ENCODE measurements at places on chromosomes 3 and 15. TPM values are rescaled to one million over a fixed set of nuclear protein-coding genes. Genes with fewer than 3 reads are reported as not detected.

GRCh38 chr3:74115906-74116305, 491.2 kb upstream of the PDZRN3 start:
- no peak for DNase-seq

DNA sequence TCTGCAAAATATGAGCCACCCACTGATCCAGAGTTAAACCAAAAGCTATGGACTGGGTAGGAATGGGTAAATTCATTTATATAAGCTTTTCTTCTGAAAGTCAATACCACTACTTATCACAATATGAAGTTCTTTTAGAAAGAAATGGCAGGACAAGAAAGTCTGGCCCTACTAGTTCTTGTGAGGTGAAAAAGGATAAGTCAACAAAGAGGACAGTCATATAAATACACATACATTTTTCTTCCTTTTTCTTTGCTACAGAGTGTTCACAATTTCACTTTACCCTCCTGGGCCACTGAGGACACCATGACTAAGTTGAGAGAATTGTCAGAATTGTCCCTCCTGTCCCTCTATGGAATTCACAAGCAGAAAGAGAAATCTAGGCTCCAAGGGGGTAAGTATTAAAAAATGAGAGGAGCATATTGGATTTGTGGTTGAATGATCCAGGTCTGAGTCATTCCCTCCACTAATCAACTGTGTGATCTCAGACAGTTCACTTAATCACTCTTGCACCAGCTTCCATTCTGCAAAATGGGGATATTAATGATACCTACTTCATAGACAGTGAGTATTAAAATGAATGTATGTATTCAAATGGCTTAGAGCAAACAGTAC, 27.6 kb downstream of the ACP3 start:
- DNase-seq = peak; percentile 38

- DNase-seq = no peak
Observed at GRCh38 chr3:58044691-58045483, 36.7 kb downstream of the FLNB start.

DNA sequence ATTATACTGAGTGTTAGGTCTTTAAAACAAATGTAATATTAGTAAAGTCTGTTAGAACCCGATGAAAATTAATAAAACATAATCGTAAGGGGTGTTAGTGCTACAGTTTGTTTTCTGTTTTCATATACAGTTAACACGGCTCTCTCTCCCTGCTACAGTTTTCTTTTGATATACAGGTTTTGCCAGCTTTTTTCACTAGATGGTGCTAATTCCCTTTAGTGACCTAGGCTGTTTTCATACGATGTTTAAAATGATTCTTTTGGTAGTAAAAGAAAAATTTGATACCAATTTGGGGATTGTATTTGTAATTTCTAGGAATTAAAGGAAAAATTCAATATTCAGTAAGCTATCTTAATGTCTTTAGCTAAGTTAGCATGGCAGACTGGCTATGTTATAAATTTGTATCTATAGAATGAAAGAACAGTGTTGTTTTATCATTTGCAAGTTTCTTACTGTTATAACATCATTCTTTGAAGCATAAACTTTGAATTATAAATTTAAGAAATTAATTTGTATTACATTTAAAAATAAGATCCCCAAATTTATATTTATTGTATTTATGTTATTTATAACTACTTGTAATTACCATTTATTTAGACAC, 11.5 kb downstream of the APH1B start:
- DNase-seq = peak; percentile 59

The SAXO2 gene
- total RNA-seq = 2.5 TPM

DNA sequence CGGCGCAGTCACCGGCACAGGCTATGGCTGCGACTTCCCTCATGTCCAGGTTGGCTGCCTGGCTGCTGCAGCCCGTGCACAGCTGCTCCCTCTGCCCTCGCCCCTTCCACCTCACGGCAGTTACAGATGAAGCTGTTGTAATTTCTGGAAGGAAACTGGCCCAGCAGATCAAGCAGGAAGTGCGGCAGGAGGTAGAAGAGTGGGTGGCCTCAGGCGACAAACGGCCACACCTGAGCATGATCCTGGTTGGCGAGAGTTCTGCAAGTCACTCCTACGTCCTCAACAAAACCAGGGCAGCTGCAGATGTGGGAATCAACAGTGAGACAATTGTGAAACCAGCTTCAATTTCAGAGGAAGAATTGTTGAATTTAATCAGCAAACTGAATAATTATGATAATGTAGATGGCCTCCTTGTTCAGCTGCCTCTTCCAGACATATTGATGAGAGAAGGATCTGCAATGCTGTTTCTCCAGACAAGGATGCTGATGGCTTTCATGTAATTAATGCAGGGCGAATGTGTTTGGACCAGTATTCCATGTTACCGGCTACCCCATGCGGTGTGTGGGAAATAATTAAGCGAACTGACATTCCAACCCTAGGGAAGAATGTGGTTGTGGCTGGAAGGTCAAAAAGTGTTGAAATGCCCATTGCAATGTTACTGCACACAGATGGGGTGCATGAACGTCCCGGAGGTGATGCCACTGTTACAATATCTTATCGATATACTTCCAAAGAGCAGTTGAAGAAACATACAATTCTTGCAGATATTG, 13.2 kb upstream of the GNB4 start:
- DNase-seq = no peak

The KBTBD12 gene
- not detected for total RNA-seq

DNA sequence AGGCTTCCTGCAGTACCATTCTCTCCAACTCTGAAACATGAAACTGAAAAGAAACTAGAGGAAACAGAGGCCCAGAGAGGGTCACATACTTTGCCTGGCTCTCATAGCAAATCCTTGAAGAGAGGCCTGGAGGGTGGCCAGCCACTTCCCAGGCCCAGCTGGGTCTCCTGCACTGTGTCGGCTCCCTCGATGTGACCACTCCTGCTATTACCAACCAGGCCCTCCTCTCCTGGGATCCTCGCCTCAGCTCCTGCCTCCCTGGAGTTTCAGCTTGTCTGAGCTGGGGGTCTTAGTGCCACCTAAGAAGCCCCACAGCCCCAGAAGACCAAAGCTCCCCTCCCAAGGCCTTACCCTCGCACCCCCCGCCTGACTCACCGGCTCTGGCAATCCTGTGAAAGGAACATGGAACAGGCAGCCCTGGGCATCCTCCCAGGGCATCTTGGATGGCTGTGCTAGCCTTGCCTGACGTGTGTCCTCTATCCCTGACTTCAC, 4.6 kb downstream of the LOXL1 start:
- DNase-seq = no peak

DNA sequence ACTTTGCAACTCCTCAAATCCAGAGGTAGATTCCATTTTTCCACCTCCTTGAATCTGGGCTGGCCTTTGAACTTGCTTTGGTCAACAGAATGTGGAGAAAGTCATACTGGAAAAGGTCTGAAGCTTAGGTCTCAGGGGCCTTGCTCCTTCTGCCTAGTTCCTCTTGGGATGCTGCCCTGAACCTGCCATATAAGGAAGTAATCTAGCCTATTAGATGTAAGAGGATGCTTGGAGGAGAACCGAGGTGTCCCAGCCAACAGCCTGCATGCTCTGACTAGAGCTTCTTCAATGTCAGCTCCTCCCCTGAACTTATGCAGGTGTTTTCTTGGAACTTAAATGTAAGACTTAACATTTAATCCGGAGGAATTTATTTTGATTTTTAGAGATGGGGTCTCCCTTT, 2.0 kb upstream of the TMED3 start:
- no peak for DNase-seq

The ZNF501 gene
- total RNA-seq = not detected

DNA sequence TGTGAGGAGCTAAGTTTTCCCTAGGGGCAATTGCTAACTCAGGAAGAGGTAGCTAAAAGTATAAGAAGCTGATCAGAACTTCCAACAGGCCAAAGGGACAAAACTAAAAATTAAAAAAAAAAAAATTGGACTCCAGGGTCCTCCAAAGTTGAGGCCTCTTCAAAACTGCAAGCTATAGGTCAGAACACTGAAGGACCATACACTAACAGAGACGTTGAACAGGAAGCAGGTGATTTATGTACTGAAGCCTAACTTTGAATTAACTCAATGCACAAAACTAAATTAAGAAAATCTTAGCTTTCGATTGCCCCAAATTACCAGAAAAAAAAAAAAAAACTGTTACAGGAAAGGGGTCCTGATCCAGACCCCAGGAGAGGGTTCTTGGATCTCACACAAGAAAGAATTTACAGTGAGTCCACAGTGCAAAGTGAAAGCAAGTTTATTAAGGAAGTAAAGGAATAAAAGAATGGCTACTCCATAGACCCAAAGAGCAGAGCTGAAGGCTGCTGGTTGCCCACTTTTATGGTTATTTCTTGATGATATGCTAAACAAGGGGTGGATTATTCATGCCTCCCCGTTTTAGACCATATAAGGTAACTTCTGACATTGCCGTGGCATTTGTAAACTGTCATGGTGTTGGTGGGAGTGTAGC, 442.8 kb upstream of the NECTIN3 start:
- no peak for DNase-seq

DNA sequence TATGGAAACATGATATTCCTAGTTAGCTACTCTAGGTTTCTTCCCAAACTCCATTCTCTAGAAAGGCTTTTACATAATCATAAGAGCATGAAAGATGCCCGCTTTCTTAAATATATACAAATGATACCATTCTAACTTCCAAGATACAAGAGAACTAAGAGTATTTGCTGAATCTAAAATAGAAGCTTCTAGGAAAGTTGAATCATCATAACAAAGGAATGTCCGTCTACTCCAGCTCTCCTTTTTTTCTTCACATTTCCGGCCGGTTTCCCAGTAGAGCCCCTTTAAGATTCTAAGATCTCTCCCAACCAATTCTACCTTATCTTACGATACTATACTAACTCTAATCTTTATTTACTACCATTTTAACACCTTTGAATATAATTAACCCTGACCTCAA, 60.1 kb downstream of the RAD18 start:
- DNase-seq = no peak

- DNase-seq = no peak
Observed at GRCh38 chr15:81043281-81043934, 42.7 kb downstream of the TLNRD1 start.

- DNase-seq = no peak
Observed at GRCh38 chr3:119570229-119570628, 9.1 kb upstream of the ADPRH start.

The PPARG gene
- 13.2 TPM for total RNA-seq

- no peak for DNase-seq
Observed at GRCh38 chr3:12509466-12509865, 25.2 kb downstream of the TSEN2 start.

The PLS1 gene
- 6.6 TPM for total RNA-seq

The SECISBP2L gene
- 22.9 TPM for total RNA-seq

The SPTSSB gene
- total RNA-seq = not detected

The CEP152 gene
- 9.8 TPM for total RNA-seq

- no peak for DNase-seq
Observed at GRCh38 chr15:25763954-25764353, 99.2 kb downstream of the ATP10A start.

DNA sequence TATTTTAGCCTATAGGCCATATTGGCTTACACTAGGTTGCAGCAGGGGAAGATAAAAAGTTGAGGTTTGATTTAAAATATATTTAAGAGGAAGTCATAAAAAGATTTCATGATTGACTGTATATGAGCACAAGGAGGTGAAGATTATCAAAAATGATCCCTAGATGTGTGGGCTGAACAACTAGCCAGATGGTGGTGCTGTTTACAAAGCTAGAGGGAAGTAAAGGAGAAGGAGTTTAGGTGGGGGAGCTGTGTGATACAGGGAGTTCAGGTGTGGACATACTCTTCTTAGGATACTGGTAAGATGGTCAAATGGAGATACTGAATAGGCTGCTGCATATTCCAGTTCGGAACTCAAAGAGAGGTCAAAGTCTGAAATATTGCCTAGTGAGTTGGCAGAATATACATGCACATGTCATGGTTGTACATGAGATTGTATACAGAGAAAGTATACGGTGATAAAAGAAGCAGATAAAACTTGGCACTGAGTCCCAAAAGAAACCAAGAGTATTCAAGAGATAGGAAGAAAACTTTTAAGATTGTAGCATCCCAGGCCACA, 727.8 kb downstream of the NLGN1 start:
- DNase-seq = peak; percentile 57

The MYEF2 gene
- 41.4 TPM for total RNA-seq

GRCh38 chr3:57852896-57853295, 96.8 kb downstream of the SLMAP start:
- DNase-seq = peak; percentile 30

The STAB1 gene
- total RNA-seq = 0.12 TPM

DNA sequence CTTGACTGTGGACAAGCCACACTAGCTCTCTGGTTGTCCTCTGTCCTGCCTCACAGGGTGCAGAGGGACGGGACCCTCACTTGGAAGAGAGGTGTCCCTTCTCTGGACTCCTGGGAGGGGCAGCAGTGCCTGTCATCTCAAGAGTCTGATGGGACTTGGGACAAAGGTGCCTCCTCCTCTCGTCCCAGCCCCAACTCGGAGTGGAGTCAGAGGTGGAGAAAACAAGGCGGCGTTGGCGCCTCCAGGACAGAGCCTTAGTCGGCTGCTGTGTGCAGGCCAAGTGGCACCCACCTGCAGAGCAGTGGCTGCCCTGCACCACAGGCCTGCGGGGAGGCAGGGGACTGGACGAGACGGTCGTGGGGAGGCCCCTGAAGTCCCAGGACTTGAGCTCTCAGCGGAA, 9.4 kb upstream of the SEC13 start:
- DNase-seq = no peak

GRCh38 chr3:184556582-184557347, 4.8 kb upstream of the EPHB3 start:
- DNase-seq = no peak

DNA sequence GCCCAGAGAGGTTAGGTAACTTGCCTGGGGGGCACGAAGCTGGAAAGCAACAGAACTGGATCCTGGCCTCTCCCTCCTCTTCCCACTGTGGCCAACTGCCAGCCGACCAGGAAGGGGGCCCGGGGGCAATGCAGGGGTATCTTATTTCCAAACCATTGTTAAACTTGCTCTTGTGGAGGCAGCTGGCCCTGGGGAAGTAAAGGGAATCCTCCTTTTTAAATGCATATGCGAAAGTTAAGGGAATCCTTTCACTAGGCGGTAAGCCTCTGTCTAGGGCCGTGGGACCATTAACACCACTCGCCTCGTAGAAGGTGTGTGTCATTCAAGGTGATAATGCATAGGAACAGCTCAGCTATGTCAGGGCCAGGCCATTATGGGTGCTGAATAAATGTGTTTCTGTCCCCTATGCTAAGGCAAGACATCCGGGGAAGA, 68.6 kb downstream of the ST6GAL1 start:
- DNase-seq = no peak

DNA sequence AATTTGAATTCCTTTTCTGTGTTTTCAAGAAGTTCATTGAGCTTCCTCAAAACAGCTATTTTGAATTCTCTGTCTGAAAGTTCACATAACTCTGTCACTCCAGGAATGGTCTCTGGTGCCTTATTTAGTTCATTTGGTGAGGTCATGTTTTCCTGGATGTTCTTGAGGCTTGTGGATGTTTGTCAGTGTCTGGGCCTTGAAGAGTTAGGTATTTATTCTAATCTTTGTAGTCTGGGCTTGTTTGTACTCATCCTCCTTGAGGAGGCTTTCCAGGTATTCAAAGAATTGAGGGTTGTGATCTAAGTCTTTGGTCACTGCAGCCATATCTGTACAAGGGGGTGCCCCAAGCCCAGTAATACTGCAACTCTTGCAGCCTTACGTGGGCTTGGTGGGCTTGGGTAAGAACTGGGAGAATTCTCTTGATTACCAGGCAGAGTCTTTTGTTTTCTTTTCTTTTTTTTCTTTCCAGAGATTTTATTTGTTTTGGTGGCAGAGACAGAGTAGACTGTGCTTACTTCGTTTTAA, 19.3 kb upstream of the CCNDBP1 start:
- no peak for DNase-seq

GRCh38 chr3:20772869-20773268, 586.9 kb upstream of the SGO1 start:
- DNase-seq = no peak

All from A172 (cell line).